ENCODE measurements at places on chromosomes 4 and X.

DNA sequence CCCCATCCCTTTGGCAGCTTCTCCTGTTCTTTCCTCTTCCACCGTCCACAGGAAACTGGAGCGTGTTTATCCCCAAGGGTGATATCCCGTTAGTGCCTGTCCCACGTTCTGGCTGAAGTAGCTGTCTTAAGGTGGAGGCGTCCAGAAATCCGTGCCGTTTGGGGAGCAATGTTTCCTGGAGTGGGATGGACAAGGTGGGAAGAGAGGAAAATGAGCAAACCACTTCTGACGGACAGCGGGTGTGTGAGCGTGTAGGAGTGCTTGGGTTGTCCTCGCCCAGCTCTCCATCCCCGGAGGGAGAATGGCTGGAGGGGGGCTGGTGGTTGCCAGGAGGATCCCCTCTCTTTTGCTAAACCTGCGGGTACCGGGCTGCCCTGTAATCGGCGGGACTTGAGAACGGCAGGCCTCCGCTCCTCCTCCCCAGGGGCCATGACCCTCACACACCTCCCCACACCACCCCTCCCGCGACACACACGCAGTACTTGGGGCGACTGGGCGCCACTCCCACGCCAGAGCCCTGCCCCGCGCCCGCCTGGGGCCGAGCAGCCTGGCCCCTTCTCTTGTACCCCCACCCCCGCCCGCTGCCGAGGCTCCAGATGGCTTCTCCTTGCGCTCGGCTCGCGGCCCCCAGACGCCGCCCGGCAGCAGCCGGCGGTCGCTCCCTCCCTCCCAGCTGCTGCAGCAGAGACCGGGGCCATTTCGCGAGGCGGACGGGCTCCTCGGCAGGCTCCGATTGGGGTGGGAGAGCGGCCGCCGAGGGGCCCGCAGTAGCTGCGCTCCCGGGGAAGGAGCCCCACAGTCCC, 13.9 kb upstream of the PRDM8 start:
- DNase-seq, result no peak

GRCh38 chr4:176323511-176324160, 3.9 kb downstream of the SPCS3 start:
- no peak for DNase-seq

DNA sequence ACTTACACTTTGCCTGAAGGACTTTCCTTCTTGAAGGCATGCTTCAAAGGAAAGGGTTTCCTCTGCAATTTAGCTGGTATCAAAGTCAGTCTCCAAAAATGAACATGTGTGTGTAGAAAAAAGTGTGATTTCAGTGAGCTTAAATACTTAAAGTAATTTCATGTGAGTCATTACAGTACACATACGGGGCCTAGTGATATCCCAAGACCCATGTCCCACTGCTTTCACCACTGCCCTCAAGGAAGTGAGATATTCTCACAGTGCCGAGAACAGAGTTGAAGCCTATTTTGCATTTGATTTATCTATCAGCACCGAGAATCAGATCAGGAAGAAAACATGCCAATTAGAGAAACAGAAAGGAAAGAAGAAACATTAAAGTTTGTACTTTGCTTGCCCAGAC, 61.0 kb downstream of the CHST7 start:
- DNase-seq, result no peak

DNA sequence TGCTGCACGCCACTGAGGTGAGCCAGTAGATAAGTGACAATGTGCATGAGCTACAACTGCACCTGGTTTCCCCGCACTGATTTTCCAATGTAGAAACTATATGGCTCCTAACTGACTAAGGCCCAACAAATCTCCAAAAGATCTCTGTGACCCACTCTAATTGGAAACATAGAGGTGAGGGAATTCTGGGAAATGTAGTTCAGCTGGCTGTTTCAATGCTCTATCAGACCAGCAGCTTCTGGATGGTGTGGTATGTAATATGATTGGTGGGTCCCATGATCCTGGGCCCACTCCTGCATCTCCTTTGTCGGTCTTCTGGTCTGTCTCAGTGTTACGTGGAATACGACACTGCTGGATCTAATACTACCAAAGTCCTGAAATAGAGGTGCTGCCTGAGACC, 18.6 kb downstream of the CCDC160 start:
- no peak for DNase-seq

DNA sequence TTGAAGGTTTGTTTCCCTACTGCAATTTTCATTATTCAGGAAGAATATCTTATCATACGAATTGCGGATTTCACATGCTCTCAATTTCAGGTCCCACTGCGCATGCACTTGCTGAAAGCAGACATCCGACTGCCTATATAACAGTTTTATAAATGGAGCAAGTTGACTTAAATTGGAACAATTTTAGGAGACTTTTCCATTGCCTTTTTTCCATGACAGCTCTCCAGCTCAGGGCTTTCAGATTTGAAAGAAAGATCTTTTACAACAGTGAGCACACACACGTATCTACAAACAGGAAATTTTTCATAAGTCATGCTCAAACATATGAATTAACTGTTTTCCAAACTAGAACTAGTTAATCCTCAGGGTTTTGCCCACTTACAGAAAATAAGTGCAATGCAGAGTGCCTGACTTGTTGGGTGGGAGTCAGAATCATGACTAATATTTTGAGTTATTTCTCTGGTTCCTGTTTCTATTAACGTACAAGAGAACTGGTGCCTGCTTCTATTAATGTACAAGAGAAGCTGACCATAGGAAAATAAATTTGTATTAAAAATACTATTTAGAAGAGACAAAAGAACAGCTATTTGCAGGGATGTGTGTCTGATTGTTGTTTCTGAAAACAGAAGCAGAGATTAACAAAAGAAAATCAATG, 137.9 kb downstream of the GPC3 start:
- DNase-seq, result no peak

DNA sequence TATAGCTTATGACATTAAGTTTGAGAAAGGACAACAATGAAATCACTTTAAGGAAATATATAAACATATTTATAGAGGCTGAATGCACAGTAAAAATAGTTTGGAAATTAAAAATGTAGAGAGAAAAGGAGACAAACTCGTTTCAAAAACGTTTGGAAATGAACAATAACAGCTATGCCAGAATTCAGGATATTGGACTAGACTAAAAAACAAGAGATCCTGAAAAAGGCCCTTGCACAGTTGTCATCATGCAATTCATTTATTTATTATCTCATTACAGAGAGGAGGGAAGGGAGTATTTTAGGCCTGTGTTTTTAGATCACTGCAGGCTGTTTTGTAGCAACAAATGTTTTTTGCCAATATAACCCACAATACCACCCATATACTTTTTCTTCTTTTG, 527.2 kb downstream of the ADGRL3 start:
- no peak for DNase-seq

DNA sequence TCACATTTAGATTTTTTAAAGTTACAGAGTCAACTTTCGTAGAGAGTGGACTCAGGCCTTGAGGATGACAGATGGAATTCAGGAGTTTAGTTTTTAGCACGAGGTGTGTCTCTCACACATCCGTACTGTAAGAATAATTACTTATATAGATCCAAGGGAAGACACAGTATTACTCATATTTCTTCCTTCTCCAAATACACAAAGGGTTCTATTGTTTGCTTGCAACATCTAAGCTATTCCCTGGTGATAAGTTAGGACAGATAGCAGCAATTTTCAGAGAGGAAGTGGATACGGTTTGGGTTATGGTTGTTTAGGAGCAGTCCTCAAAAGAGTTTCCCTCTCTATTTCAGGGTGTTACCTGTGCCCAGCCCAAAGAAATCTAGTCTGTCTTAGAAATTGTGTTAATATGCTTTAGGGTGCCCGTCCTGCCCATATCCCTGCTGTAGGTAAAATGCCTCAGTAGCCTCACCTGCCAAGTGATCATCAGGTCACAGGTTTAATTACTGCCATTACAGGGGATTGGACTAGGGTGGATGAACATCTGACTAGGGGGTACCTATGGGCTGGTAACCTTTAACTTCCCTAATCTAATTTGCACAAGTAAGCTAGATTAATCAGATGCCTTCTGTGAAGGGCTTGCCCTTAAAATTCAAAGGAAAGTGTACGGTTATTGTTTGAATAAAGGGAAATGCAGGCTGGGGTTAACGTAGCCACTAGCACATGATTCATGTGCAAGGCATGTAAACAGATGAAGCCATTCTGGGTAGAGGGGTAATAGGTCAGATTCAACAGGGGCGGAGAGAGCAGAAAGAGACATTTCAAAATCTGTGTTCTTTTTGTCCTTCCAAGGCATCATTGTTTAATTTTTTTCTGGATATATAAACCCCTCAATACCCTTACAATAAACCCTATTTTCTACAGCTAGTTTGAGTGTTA, 8.7 kb upstream of the PPP3CA start:
- DNase-seq, result no peak

GRCh38 chr4:185457136-185457535, 14.4 kb downstream of the CCDC110 start:
- no peak for DNase-seq

- no peak for DNase-seq
Observed at GRCh38 chr4:181757910-181758660, 485.1 kb upstream of the TENM3 start.

GRCh38 chr4:139436122-139436521, 17.8 kb upstream of the RAB33B start:
- DNase-seq, result no peak

DNA sequence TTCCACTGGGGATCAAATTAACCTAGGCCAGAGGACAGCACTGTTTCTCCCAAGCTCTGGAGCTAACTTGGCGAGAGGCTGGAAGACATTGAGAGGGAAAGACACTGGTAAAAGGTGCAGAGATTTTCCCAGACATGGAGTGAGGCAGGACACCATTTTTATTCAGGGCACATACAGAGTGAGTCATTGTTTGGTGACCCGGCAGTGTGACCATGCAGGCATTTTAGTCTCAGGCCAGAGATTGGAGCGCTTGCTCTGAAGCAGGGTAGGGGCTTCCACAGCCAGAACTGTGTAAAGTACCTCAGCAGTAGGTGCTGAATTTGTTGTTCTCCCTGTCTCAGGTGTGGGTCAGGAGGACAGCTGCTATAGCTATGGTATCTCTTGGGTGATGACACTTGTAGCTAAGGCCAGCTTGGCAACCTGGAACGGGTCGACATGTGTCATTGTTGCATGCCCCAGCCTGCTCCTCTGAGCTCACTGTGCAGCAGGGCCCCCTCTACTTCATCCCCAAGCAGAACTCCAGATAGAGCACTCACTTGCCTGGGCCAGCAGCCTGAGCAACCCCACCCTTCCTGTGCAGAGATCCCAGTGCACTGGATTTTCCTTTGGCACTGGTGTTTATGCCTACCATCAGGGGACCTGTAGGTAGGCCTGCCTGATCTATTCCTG, 79.8 kb upstream of the ATP8A1 start:
- DNase-seq, result no peak

DNA sequence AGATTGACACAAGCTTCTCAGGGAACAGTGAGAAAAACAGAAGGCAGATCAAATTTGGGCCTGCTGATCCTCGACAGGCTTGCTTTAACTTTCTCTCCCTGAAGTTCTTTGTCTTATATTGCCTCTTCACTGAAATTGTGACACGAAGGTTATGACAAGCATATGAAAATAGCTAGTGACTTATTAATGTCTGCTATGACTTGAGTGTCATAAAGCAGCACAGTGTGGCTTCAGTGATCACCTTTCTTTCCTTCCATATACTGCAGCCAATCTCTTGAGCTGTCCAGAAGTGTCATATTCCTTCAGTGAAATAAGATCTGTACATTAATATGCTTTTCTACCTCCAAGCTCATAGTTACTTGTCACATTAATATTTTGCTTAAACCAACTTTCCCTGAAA, 870.2 kb downstream of the C4orf33 start:
- DNase-seq, result no peak

GRCh38 chr4:152805818-152806217, 26.1 kb downstream of the ARFIP1 start:
- DNase-seq, result no peak

GRCh38 chr4:7830747-7831146, 108.9 kb downstream of the AFAP1 start:
- DNase-seq, result no peak

GRCh38 chr4:88360791-88361190, 17.9 kb upstream of the HERC6 start:
- DNase-seq, result no peak

DNA sequence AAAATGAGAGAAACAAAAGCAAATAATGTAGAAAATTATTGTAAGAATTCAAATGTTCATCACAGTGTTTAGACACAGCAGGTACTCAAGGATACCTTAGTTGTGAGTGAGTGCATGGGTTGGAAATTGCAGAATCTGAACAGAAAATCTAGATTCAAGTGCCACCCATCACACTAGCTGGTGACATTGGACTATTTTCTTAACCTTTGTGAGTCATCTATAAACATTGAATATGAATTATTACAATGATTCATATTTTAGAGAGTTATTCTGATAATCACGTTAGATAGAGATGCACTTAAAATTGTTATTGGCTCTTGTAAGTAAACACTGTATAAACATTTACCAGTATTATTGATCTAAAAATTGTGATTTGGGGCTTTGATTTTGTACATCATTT, 1113.1 kb downstream of the STIM2 start:
- no peak for DNase-seq

- no peak for DNase-seq
Observed at GRCh38 chr4:135325264-135325663, 1123.7 kb upstream of the PABPC4L start.

GRCh38 chrX:123698979-123699520, 33.8 kb downstream of the THOC2 start:
- DNase-seq, result no peak

DNA sequence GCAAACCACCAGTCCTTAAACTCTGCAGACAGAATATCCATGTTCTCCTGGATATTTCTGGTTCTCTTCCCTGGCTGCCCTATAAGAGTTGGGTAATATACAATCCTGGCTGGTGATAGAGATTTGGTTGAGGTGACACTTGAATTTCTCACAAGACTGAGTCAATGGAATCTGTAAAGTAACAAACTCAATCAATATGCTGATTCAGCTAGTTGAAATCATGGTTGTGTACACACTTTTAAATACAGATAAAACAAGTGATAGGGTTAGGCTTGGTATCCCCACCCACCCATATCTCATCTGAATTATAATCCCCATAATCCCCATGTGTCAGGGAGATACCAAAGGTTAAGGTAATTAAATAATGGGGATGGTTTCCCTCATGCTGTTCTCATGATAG, 349.2 kb upstream of the MAD2L1 start:
- no peak for DNase-seq

- no peak for DNase-seq
Observed at GRCh38 chr4:82429728-82430192, 502 bp downstream of the HNRNPDL start.

DNA sequence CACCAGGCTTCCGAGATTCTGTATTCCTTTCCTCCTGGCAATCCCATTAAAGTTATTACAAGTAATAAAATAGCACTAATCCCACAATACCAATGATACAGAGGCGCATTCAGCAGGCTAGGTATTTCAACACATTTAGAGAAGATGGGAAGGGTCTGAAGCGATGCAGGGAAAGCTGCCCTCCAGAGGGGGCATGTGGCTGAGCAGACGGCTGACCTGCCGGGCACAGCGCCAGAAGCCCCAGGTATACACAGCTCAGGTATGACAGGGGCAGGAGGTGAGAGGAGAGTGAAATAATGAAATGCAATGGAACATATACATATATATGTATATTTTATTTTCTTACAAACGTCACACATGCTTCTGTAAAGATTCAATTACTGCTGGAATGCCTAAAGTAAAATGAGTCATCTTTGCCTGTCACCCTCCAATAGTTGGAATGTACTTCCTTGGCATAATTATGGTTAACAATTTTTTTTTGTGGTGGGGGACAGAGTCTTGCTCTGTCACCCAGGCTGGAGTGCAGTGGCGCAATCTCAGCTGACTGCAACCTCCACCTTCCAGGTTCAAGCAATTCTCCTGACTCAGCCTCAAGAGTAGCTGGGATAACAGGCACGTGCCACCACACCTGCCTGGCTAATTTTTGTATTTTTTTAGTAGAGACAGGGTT, 21.3 kb upstream of the CDKN2AIP start:
- DNase-seq, result no peak

- DNase-seq, result no peak
Observed at GRCh38 chrX:138669693-138670092, 41.8 kb downstream of the FGF13 start.
